ENCODE measurements at places on chromosomes 5 and 9. TPM values are rescaled to one million over a fixed set of nuclear protein-coding genes. Genes with fewer than 3 reads are reported as not detected.

The CBY3 gene
- not detected for total RNA-seq

The SAXO1 gene
- total RNA-seq = not detected

GRCh38 chr5:150655221-150655620, 5.8 kb upstream of the MYOZ3 start:
- no peak overlapping the region for H3K27ac ChIP-seq
- no peaks in the 10 kb centered on the region for H3K27me3 ChIP-seq
- no peaks in the 10 kb centered on the region for H3K36me3 ChIP-seq
- H3K4me1 ChIP-seq = peaks cover 10% of the 10 kb centered on the region
- no peak for DNase-seq
- H3K4me3 ChIP-seq = no peak overlapping the region

DNA sequence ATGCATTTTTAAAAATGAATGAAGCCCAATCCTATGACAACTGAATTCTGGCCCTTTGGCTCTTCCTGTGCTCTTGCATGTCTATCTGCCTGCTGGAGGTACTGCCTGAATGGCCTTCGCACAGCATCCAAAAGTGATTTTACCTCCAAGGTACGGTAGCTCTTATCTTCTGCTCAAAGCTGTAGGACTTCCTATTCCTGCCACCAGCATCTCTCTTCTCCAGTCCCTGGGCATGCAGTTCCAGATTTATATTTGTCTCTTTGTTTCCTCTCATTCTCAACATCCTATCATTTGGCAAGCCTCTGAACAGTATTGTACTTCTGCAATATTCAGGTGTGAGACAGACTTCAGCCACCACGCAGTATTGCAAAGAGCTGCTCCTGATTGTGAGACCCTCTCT, 43.7 kb upstream of the SH3GL2 start:
- DNase-seq = no peak
- no peaks in the 10 kb centered on the region for H3K36me3 ChIP-seq

The PSMD5 gene
- 34.4 TPM for total RNA-seq

The IFNA17 gene
- not detected for total RNA-seq

GRCh38 chr5:2960294-2960693, 208.8 kb upstream of the IRX2 start:
- H3K27me3 ChIP-seq = no peaks in the 10 kb centered on the region
- H3K4me3 ChIP-seq = no peak overlapping the region
- H3K4me1 ChIP-seq = no peaks in the 10 kb centered on the region
- no peak overlapping the region for H3K27ac ChIP-seq
- H3K36me3 ChIP-seq = no peaks in the 10 kb centered on the region
- DNase-seq = no peak

- H3K4me3 ChIP-seq = no peak overlapping the region
- no peaks in the 10 kb centered on the region for H3K36me3 ChIP-seq
- no peaks in the 10 kb centered on the region for H3K4me1 ChIP-seq
- H3K27ac ChIP-seq = no peak overlapping the region
These were observed 11.9 kb upstream of the PGGT1B start for GRCh38 chr5:115274584-115274983.

The TMOD1 gene
- 28.4 TPM for total RNA-seq

DNA sequence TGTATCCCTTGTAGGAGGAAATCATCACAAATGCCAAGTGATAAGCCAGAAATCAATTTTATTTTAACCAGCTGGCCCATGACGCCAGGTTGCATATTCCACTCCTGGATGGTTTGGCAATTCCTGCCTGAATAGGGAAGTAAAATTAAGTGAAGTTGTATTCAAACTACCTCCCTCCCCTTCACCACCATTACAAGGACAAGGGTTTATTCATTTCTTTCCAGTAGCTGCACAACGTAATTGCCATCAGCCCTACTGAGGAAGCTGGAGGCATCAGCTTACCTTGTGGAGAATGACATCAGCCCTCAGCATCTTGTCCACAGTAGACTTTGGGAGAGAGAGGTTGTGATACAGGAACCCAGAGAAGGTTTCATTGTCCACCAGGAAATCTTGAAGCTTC, 66.6 kb downstream of the ABCA1 start:
- no peaks in the 10 kb centered on the region for H3K4me1 ChIP-seq
- H3K36me3 ChIP-seq = no peaks in the 10 kb centered on the region
- no peak overlapping the region for H3K4me3 ChIP-seq
- DNase-seq = no peak
- no peak overlapping the region for H3K27ac ChIP-seq
- no peaks in the 10 kb centered on the region for H3K27me3 ChIP-seq

The CD180 gene
- 5.4 TPM for total RNA-seq

Data from GM12878 (cell line).